ENCODE measurements at places on chromosomes 16 and 17.
A peak's percentile ranks its signal among the peaks of the same experiment; 100 is the strongest.

- no peak for DNase-seq
Measured at GRCh38 chr16:9404811-9405210, 313.4 kb downstream of the HAPSTR1 start.

GRCh38 chr16:9465161-9465560 lies 373.7 kb downstream of the HAPSTR1 start:
- no peak for DNase-seq

- no peak for DNase-seq
Measured at GRCh38 chr17:39752241-39752881, 14.6 kb downstream of the GRB7 start.

GRCh38 chr16:79213214-79213613 lies 387.3 kb downstream of the MAF start:
- no peak for DNase-seq

DNA sequence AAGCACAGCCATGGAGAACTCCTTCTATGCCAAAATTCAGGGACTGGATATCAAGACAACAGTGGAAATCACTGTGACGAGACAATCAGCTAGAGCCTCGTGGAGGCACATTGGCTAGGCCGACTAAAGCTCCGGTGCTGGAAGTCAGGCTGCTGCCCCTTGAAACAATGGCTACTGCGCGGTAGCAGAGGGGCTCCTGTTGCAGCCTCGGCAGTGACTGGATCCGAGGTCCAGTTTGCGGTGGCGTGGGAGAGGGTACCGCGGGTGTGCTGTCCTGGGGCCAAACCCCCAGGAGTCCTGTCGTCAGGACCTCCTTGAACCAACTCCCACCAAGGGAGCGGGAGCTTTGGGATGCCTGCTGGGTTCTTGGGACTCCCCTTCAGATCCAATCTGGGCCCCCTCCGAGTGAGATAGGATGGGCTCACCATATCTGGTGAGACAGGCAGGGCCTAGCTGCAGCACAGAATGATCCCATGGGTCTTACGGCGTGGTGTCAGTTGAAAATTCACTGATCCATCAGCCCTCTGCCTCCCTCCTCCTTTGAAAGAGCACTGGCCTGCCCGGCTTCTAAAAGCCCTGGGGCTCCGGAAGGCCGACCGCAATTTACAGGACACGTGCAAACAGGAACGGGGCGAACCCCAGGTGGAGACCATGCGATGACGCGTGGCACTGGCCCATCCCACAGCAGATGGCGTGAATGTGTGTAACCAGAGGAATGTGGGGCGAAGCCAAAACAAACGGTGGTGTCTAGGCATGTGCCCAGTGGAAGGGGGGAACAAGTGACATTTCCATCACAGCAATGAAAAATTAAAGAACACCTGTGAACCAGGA lies 15.8 kb upstream of the KCNJ18 start:
- no peak for DNase-seq

DNA sequence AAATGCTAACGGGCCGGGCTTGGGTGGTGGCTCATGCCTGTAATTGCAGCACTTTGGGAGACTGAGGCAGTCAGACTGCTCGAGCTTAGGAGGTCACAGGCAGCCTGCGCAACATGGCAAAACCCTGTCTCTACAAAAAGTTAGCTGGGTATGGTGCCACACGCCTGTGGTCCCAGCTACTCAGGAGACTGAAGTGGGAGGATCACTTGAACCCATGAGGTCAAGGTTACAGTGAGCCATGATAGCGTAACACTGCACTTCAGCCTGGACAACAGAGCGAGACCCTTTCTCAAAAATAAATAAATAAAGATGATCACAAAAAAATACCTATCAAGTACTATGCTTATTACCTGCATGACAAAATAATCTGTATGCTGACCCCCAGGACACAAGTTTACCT lies 46.3 kb upstream of the INTS2 start:
- no peak for DNase-seq

- no peak for DNase-seq
Measured at GRCh38 chr17:81254955-81255717, 16.0 kb downstream of the NDUFAF8 start.

GRCh38 chr17:62062302-62062701 lies 2.8 kb downstream of the MED13 start:
- DNase-seq = no peak

- DNase-seq = no peak
Measured at GRCh38 chr17:11273596-11273995, 32.6 kb downstream of the SHISA6 start.

- no peak for DNase-seq
Measured at GRCh38 chr17:78144147-78144719, 2.0 kb upstream of the C17orf99 start.

- DNase-seq = no peak
Measured at GRCh38 chr17:45081047-45081703, 20.1 kb downstream of the NMT1 start.

DNA sequence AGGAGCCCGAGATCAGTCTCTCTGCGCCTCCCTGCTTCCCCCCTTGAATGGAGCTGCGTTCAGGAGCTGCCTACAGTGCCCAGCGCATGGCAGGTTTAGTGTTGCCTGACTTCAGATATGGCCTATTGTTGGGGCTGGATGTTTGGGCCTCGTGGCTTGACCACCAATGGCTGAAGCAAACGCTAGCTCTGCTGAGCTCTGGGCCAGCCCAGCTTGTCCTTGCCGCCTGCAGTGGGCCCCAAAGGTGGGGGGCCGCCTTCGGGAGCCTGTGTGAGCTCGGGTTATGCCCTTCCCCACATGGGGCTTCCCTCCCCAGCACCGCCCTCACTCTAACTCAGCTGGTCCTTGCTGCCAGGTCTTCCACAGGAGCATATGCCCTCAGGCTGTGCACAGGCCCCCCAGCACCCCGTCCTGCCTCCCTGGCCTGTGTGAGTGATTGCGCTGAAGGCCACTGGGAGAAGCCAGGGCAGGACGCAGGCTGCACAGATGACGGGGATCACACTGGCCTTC lies 2.0 kb upstream of the METTL26 start:
- no peak for DNase-seq

- DNase-seq = peak; percentile 30
Measured at GRCh38 chr17:64661976-64662773, at the start of gene SMURF2. TSS of gene SMURF2 (minus strand) at chr17:64662307. CDS start at chr17:64661880, 427 bp downstream.

DNA sequence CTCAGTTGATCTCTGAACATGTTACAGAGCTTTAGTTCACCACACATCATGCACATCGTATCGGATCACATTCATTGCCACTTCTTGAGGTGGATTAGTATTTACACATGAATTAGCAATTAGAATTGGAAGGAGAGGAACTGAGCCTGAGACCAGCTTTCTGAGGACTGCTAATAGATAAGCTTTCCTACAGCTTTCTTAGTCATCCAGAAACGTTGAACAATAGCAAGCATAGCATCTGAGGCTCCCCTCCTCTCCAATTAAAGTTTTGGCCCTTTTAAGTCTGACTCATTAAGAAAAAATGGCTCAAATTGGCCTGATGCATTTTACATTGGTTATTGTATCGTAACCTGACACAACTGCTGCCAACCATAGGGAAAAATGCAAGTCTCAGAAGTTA lies 1130.4 kb downstream of the CDH8 start:
- no peak for DNase-seq

GRCh38 chr16:88530858-88531203 lies 39.4 kb upstream of the ZC3H18 start:
- DNase-seq = no peak

DNA sequence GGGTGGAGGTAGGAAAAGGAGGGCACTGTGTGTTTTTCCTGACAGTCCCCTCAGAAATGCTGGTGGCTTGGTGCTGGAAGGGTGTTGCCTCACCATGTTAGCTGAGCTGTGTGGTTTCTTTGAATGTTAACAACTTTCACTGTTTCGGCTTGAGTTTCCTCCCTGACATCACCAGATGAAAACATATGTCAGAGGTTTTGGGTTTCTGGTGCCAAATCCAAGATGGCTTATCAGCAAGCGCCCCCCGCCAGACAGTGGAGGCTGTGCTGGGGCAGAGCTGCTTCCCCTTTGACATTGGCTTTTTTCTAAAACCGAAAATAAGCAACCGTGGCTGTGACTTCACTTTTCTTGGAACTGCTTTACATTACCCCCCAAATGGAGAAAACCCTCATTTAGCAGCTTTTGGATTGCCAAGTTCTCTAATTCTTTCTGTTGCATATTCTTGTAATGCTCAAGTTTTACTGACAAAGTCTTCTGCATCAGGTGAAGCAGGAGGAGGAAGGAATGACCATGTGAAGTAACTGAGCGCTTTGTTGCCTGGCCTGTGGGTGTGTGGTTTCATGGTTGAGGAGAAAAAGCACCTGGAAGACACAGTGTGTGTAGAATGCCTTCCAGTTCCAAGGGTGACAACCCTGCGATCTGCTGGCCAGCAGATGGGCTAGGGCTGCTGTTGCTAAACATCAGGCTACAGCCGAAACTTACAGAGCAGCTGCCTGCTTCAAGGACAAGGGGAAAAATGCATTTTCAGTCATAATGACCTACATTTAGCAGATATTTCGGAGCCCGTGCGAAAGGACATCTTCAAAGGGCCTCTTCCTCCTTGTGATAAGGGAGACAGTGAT lies 9.7 kb downstream of the RMI2 start:
- DNase-seq = no peak

GRCh38 chr16:17511340-17511739 lies 40.6 kb upstream of the XYLT1 start:
- no peak for DNase-seq
